ENCODE measurements at places on chromosomes 3 and 15.

DNA sequence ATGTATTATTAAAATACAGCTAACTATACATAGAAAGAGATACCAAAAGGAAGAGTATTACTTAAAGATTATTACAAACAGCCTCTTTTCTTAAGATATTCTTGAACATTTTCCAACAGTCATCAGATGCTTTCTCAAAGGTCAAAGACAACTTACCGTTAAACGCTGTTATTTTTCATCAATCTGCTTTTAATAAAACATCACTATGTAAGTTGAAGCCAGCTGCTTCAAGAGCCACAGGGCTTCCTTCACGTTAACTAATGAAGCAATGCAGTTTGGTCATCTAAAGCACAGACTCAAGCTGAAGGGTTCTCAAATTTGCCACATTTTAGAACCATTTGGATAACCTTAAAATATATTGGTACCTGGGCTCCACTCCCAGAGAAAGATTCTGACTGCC lies 578.8 kb downstream of the ROBO2 start:
- DNase-seq: no peak

GRCh38 chr3:50375258-50375931 lies 16.1 kb upstream of the TMEM115 start:
- no peak for DNase-seq

- DNase-seq: no peak
Measured at GRCh38 chr3:45579251-45579650, 15.3 kb upstream of the LIMD1 start.

DNA sequence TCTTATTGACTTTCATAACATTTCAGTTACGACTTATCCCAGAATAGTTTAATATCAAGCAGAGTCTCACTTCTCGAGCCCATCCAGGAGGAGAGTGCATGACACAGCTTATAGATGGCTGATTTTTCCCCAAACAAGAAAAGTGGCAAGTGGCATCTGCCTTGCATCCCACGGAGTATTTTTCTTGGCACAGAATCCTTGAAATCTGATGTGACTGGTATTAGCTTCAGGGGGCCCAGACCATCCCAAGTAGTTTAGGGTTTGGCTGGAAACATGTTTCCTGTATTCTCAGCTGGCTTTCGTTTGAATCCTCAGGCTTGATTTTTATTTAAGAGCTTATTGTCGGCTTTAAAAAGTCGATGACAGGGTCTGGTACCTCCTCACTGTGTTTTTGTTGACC lies 20.7 kb upstream of the FBXL22 start:
- DNase-seq: no peak

DNA sequence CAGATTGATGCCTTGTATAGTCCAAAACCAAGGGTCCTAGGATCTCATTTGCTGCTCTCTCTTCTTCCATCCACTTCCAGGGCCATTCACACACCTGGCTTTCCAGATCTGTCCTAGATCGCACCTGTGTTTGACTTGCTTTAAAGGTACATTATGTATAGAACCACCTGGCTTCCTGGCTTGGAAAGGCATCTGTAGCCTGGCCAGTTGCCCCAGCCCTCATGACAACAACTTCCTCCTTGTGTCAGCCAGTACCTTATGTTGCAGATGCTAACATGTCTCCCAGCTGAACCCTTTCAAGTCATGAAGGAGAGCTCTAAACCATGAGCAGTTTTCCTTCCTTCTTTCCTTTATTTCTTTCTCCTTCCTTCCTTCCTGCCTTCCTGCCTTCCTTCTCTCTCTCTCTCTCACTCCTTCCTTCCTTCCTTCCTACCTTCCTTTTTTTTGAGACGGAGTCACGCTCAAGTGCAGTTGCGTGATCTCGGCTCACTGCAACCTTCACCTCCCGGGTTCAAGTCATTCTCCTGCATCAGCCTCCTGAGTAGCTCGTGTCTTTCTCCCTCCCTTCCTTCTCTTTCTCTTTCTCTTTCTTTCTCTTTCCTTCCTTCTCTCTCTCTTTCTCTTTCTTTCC lies 2.5 kb upstream of the HTR3C start:
- no peak for DNase-seq

DNA sequence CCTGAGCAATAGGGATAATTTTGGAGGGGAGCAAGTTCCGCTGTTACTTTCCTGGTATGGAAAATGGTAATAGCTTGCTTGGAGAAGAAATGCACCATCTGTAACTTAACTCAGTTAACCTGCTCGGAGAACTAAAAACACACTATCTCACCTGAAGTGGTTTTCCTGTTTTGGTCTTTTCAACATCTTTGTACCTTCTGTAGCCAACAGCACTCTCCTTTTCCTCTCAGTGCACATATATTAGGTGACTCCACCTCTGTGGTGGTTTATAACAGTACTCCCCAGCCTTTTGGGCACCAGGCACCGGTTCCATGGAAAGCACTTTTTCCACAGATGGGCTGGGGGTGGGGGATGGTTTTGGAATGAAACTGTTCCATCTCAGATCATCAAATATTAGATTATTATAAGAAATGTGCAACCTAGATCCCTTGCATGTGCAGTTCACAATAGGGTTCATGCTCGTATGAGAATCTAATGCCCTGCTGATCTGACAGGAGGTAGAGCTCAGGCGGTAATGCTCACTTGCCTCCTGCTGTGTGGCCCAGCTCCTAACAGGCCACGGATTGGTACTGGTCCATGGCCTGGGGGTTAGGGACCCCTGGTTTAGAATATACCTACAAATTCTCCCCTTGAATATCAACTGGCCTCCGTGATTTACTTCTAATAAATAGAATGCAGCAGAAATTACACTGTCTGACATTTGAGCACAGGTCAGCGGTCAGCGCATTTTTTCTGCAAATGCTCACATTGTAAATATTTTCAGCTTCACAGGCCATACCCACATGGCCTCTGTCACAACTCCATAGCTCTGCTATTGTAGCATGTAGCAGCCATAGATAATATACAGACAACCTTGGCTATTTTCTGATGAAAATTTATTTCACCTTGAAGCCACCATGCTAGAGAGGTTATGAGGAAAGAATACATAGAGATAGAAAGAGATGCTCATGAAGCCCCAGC lies 83.8 kb upstream of the SUCLG2 start:
- DNase-seq: no peak

DNA sequence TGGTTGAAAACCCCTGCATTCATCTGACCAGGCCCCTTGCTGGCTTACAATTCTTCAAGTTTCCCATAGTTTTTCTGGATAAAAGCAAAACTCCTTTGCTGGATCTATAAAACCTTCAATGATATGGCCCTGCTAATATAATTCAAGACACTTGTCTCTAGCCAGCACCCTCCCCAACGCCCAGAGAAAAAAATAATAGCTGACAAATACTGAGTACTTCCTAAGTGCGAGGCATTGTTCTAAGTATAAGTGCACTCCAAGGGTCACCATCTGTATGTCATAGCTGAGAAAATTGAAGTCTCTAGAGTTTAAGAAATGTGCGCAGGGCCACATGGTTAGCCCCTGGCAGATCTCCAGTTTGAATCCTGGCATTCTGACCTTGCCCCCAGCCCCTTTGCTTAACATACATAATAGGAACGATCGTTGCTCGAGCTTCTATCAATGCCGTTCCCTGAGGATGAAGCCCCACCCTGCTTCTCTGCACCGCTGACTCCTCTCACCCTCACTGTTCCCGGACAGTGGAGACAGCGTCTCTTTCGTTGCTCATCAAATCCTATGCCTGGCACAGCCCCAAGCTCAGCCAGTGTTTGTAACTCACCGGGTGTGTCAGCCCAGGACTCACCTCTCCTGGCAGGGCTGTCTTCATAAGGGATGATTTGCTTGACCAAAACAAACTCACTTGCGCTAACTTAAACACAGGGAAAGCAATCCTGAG lies 377.1 kb upstream of the PROK2 start:
- DNase-seq: peak; percentile 80
